SHP77 treated with DMSO at 0.1 percent for 48 hours (cell line): ENCODE measurements at places on chromosomes 7 and 10.

DNA sequence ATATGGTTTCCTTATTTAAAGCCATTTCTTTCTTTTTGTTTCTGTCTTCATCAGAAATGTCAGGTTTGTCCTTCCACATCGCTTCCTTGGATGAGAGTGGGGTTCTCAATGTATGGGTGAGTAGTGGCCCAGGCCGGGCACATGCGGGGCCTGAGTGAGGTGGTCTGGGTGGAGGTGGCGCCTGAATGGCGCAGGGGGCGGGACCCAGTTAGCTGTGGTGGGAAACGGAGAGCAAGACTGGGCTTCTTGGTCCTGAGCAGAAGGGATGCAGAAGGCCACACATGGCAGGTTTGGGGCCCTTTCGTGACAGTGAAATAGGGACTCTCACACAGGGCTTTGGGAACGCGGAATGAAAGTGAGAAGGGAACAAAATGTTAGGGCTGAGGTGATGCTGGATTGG lies 70.0 kb downstream of the DYNC2I1 start:
- DNase-seq, result no peak

GRCh38 chr7:137626469-137627067 lies 220.2 kb downstream of the DGKI start:
- no peak for DNase-seq

GRCh38 chr7:122260336-122260735 lies 44.2 kb downstream of the FEZF1 start:
- no peak for DNase-seq

DNA sequence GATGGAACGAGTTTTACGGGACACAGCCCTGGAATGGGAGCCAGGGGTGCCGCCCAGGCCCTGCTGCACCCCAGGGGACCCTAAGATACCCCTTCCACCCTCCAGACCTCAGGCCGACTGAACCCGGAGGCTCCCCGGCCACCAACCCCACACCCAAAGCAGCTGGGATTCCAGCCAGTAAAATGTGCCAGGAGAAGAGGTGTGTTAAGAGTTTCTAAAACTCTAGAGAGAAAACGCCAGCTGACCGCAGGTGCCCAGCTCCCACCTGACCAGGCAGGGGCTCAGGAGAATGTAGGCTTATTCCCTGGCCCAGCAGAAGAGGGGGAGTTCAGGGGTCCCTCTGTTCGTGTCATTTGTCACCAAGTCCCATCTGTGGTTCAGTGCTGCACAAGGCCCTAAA lies 17.5 kb downstream of the NUDT1 start:
- no peak for DNase-seq

DNA sequence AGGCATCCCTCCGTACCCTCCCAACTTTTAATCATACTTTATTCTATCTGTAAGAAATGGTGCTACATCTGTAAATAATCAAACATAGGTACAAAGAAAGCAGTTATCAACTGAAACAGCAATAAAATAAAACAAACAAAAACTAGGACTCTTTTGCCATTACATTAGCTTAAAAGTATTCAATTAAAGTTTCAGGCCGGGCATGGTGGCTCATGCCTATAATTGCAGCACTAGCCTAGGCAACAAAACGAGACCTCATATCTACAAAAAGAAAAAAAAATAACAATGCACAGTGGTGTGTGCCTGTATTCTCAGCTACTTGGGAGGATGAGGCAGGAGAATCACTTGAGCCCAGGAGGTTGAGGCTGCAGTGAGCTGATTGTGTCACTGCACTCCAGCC lies 161.9 kb downstream of the SGMS1 start:
- no peak for DNase-seq

- no peak for DNase-seq
Observed at GRCh38 chr7:67989142-67989541, 992.5 kb downstream of the TYW1 start.

- DNase-seq, result no peak
Observed at GRCh38 chr7:68537774-68538071, 1060.6 kb upstream of the AUTS2 start.

- no peak for DNase-seq
Observed at GRCh38 chr7:130423501-130424037, 17.2 kb downstream of the CEP41 start.

DNA sequence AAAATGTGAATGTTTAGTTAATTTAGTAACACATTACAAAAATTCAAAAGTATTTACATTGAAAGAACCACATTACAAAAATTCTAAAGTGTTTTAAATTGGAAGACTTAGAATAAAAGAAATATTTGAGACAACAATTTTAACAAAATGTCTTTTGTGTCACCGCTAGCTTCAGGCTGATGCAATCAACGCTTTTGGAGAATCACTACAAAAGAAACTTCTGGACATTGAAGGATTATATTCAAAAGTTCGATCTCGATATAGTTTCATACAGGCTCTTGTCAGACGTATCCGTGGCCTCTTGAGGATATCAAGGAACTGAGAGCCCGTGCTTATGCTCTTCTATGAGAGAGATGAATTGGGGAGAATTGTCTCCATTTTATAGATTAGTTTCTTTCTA lies 14.1 kb upstream of the STMP1 start:
- no peak for DNase-seq

- DNase-seq, result no peak
Observed at GRCh38 chr7:47326220-47326619, 255.7 kb downstream of the TNS3 start.

DNA sequence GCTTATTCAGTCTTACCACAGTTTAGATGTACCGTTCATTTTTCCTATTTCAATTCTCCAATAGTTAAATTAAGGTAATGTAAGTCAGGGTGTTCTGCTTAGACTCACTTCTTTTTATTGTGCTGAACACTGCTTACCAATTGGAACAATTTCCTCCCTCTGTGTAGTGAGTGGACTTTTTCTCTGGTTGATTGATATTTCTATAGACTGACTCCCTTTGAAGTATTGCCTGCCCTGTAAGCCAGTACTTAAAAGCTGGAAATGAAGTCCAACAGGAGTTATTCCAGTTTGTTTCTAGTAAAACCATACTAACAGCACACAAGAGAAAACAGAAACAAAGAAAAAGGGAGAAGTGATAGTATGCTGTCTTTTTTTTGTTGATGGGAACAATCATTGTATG lies 1674.9 kb downstream of the REEP3 start:
- no peak for DNase-seq

GRCh38 chr10:113616244-113617074 lies 47.4 kb downstream of the NRAP start:
- no peak for DNase-seq

DNA sequence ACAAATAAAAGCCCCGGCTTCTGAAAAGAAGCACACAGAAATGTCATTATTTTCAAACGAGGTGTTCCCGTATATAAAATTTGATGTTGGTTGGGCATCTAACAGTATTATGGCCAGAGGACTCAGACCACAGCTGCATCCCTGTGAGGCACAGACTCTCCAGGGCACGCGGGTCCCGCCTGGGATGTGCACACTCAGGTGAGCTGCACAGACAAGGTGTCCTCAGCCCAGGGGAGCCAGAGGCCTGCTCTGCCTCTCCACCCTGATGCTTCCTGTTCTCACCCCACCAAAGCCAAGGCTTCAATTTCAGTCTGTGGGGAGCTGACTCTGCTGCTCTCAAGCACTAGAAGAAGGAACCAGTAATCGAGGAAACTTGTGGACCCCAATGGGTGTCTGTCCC lies 1.7 kb upstream of the CYP2E1 start:
- DNase-seq, result no peak

DNA sequence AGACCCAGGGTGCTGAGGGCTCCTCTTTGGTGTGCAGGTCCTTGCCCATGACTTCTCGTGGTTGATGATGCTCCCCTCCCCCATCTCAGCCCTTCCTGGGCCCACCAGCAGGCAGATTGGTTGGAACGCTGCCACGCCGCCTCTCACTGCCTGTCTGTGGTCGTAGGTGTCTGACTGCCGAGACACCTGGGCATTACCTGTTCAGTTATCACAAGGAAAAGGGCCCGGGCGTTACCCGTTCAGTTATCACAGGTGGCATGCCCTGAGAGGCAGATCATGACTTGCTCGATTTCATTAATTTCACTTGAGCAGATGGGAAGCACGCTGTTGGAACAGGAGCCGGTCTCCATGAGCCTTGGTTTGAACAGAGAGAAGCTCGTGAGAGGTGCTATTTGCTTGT lies 42.5 kb downstream of the TACR2 start:
- DNase-seq, result no peak

DNA sequence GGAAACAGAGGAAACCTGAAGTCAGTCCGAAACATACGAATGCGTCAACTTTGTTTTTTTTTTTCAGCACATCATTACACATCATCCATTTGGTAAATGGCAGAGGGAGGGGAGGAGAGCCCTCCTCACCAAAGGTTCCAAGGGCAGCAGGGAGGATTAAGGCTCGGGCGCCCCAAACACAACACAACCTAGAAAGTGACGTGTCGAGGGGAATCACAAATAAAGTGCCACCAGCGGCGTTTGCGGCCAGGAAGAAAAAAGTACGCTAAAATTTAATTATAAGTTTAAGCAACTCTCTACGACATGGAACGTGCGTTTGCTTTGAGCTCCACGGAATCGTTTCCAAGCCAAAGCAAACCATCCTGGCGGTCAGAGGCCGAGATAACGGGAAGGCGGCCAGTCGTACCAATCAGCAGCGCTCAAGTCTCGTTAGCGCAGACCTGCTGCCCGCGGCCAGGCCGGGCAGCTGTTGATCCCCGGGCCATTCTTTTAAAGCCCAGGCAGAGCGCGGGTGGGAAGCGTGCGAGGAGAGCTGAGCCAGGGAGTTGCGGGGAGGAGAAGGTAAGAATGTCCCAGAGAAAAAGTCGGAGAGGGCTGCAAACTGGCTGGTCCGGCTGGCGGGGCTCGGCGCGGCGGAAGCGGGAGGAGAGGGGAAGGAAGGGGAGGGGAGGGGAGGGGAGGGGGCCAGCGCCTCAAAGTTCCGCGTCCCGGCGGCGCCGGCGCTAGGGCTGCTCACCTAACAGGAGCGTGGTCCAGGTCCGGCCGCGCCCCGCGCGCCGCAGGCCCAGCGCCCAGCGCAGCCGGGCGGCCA lies 719 bp downstream of the DPY19L1 start:
- peak; percentile 52 for DNase-seq

DNA sequence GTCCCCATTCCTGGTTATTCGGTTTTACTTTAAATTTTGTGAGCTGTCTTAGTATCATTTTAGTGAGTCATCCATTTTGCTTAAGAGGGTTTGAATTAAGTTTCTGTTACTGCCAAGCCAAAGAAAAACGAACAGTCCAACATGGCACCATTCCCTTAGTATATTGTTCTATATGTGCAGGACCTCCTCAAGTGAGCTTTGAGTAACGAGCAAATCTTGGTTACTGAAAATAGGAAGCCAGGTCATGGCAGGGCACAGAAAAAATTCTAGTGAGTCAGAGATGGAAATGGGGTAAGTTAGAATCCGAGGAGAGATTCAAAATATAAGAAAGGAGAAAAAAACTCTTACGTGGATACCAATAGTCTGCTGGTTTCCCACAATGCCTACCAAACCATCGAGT lies 292.9 kb downstream of the BAMBI start:
- DNase-seq, result no peak
